Panc1 (cell line): ENCODE measurements at places on chromosomes 1 and 21.

DNA sequence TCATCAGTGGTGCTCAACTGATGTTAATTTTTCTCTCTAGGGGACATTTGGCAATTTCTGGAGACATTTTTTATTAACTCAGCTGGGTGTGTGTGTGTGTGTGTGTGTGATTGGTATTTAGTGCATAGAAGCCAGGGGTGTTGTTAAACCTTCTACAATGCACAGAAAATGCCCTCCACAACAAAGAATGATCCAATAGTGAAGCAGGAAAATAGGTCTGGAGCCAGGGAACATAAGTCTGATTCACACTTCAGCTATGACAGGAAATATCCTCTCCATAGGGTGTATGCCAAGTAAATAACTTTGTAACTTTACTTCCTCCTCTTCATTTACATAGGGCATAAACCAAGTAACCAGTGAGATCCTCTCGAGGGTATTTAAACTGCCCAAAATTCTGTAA is 25.1 kb upstream of the TMEM61 start:
- DNase-seq: no peak
- no peak overlapping the region for H3K27ac ChIP-seq
- H3K36me3 ChIP-seq: no peaks in the 10 kb centered on the region
- no peak overlapping the region for H3K4me3 ChIP-seq
- H3K27me3 ChIP-seq: no peaks in the 10 kb centered on the region

- no peaks in the 10 kb centered on the region for H3K4me1 ChIP-seq
- no peak overlapping the region for H3K4me3 ChIP-seq
- H3K36me3 ChIP-seq: no peaks in the 10 kb centered on the region
- no peak overlapping the region for H3K27ac ChIP-seq
- no peak for DNase-seq
These were observed 10.2 kb upstream of the SUSD4 start for GRCh38 chr1:223374064-223374610.

DNA sequence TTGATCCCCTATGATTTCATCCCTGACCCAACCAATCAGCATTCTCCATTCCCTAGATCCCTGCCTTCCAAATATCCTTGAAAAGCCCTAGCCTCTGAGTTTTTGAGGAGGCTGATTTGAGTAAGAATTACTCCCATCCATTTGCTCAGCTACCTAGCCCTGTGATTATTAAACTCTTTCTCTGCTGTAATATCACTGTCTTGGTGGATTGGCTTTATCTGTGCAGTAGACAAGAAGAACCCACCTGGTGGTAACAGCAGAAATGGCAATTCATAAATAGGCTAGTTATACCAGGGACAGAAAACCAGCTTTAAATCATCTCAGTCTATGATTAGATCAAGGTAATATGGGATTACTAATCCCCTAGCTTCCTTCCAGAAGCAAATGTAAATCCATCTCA is 13.0 kb downstream of the IL20 start:
- H3K4me1 ChIP-seq: no peaks in the 10 kb centered on the region
- H3K4me3 ChIP-seq: no peak overlapping the region
- no peak for DNase-seq
- H3K27ac ChIP-seq: no peak overlapping the region
- H3K27me3 ChIP-seq: no peaks in the 10 kb centered on the region

DNA sequence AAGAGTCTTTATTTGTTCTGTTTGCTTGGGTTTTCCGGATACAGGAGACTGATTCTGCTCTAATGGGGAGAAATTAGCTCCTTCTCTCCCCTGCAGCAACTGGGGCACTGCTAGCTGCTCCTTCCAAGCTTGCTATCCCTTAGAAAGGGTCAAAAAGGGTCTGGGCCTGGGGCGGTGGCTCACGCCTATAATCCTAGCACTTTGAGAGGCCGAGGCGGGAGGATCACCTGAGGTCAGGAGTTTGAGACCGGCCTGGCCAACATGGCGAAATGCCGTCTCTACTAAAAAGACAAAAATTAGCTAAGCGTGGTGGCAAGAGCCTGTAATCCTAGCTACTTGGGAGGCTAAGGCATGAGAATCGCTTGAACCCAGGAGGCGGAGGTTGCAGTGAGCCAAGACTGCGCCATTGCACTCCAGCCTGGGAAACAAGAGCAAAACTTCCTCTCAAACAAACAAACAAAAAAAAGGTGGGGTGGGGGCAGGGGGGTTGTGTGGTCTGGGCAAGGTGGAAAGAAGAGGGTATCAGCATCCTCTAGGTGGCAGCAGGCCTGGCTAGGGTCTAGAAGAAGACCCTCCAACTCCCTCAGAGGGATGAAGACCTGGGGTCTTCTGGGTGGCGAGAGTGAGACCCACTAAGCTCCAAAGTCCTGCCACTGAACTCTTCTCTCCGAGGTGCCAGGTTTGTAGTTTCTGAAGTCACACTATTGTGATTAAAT is 15.4 kb upstream of the TBX15 start:
- no peak for DNase-seq
- H3K27ac ChIP-seq: no peak overlapping the region
- H3K4me1 ChIP-seq: no peaks in the 10 kb centered on the region
- no peaks in the 10 kb centered on the region for H3K36me3 ChIP-seq

DNA sequence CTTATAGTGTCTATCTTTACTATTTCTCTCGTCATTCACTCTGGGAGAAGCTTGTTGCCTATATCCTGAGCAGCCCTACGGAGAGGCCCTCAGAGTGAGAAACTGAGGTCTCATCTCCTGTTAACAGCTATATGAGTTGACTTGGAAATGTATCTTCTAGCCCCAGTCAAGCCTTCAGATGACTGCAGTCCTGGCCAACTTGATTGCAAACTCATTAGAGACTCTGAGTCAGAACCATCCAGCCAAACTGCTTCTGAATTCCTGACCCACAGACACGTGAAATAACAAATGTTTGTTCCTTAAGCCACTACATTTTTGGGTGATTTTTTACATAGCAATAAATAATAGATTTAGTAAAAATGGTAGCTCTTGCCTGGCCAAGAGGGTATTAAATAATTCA is 3.9 kb upstream of the ZBED6 start:
- no peaks in the 10 kb centered on the region for H3K27me3 ChIP-seq
- H3K36me3 ChIP-seq: peaks cover 4% of the 10 kb centered on the region; the same call in 1 of the 2 replicates
- H3K27ac ChIP-seq: no peak overlapping the region
- no peaks in the 10 kb centered on the region; the same call in 1 of the 2 replicates for H3K4me1 ChIP-seq
- DNase-seq: no peak
- H3K4me3 ChIP-seq: no peak overlapping the region

DNA sequence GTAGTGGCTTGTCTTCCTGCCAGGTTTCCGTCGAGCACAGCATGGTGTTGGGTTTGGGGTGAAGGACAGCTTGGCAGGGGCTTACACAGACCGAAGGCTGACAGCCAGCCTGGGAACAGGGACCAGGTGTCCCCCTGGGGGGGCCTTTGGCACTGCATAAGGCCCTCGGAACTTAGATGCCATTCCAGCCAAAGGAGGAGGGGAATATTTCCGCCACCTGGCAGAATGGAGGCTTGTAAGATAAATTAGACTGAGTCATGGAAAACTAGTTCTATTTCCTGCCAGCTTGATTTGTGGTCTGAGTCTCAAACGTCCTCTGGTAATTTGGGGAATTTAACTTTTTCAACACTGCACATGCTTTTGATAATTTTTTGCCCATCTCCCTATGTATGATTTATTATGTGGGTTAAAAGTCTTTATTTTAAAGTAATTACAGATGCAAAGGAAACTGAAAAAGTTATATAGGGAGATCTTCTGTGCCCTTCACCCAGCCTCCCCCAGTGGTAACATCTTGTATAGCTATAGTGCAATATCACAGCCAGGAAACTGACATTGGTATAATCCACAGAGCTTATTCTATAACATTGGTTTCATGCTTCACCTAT is 11.5 kb upstream of the TMEM51 start:
- no peaks in the 10 kb centered on the region for H3K27me3 ChIP-seq
- no peaks in the 10 kb centered on the region for H3K36me3 ChIP-seq
- no peak for DNase-seq
- H3K4me3 ChIP-seq: no peak overlapping the region
- no peaks in the 10 kb centered on the region for H3K4me1 ChIP-seq

DNA sequence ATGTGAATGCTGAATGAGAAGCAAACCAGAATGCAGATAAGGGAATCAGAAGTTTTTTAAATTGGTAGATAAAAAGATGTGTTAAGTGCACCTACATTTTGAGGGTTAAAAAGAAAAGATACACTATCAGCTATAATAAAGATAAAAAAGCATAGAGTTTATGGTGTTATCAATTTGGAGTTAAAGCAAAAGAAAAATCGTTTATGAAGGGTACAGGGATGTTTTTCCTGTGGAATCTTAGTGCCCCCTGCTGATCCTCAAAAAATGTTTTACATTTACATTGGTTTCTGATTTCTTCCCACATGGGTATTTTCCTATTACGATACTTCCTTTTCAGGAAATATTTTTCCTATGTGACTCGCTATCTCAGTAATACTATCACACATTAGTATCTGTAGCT is 293.5 kb downstream of the MRPL39 start:
- H3K4me1 ChIP-seq: no peaks in the 10 kb centered on the region
- H3K27me3 ChIP-seq: no peaks in the 10 kb centered on the region
- H3K4me3 ChIP-seq: no peak overlapping the region
- DNase-seq: no peak
- H3K36me3 ChIP-seq: no peaks in the 10 kb centered on the region

- H3K27ac ChIP-seq: peak overlapping the region; percentile 12; the same call in 1 of the 2 replicates
- peaks cover 28% of the 10 kb centered on the region for H3K4me1 ChIP-seq
- H3K4me3 ChIP-seq: no peak overlapping the region
- no peaks in the 10 kb centered on the region for H3K27me3 ChIP-seq
These were observed 3.5 kb downstream of the GCLM start for GRCh38 chr1:93905734-93906133.

DNA sequence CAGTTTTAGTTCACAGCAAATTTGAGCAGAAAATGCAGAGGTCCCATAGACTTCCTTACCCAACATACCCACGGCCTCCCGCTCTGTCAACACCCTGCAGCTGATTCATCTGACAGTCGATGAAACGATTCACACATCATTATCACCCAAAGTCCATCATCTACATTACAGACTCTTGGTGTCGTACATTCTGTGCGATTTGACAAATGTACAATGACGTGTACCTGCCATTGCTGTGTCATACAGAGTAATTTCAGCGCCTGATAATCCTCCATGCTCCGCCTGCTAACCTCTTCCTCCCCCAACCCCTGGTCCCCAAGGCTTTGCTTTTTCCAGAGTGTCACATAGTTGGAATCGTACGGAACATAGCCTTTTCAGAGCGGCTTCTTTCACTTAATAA is 94.7 kb upstream of the SLC25A33 start:
- H3K27ac ChIP-seq: peak overlapping the region; percentile 60; the same call in 1 of the 2 replicates
- H3K4me1 ChIP-seq: peaks cover 45% of the 10 kb centered on the region
- H3K4me3 ChIP-seq: no peak overlapping the region
- no peaks in the 10 kb centered on the region for H3K36me3 ChIP-seq
- H3K27me3 ChIP-seq: no peaks in the 10 kb centered on the region
- DNase-seq: no peak

- no peaks in the 10 kb centered on the region for H3K27me3 ChIP-seq
- DNase-seq: peak; percentile 50
- peaks cover 3% of the 10 kb centered on the region; the same call in 1 of the 2 replicates for H3K4me1 ChIP-seq
- H3K27ac ChIP-seq: peak overlapping the region; percentile 11; the same call in 1 of the 2 replicates
These were observed 19.9 kb upstream of the PPP1R15B start for GRCh38 chr1:204431310-204432184.

DNA sequence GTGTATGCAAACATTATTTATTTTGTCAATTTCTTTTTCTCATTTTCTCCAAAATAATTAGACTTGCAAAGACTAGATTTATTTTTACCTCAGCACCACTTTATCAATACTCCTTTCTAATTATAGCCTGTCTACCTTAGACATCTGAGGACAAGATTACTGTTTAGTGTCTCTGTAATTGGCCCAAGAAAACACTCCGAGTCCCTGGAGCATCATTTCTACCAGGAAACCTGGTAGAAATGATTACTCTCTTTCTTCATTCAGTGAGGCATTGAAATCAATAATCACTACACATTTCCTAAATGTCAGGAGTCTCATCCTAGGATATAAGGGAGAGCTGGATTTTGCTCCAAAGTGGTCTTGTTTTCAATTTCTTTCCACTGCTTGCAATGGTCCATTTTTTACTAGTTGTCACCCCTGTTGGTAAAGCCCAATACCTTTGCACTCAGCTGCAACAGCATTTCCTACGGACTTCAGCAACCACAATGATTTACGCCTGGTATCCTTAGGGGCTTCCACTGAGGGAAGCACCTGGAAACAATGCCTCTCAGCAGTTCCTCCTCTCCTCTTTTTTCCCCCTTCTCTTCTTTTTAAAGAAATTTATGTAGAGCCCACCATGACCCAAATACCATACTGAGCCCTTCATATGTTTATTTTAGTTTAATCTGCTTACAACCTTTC is 64.6 kb downstream of the GRIK1 start:
- H3K36me3 ChIP-seq: no peaks in the 10 kb centered on the region
- H3K4me3 ChIP-seq: no peak overlapping the region
- no peaks in the 10 kb centered on the region for H3K27me3 ChIP-seq
- no peak for DNase-seq
- no peaks in the 10 kb centered on the region for H3K4me1 ChIP-seq
- no peak overlapping the region for H3K27ac ChIP-seq

DNA sequence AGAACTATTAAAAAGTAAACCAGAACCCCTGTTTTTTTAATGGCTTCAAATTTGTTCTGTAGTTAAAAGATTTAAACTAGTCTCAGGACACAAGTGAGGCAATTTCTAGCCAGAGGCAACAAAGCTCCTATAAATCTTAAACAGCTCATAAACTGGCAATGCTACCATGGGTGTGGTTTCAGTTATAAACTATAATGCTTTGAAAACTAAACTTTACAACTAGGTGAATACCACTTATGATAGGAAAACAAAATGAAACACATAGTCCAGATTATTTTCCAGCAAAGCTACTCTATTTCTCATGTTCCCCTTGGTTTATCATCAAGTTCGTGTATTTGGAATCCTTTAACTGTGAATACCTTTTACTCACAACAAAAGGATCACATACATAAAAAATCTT is 282.5 kb downstream of the VAV3 start:
- H3K27me3 ChIP-seq: no peaks in the 10 kb centered on the region
- no peaks in the 10 kb centered on the region for H3K36me3 ChIP-seq
- no peak for DNase-seq
- H3K27ac ChIP-seq: no peak overlapping the region

- no peak for DNase-seq
- H3K4me1 ChIP-seq: no peaks in the 10 kb centered on the region
- peak overlapping the region; percentile 42; the same call in 1 of the 2 replicates for H3K27ac ChIP-seq
- H3K4me3 ChIP-seq: no peak overlapping the region
These were observed 81.6 kb upstream of the IRF2BP2 start for GRCh38 chr1:234691567-234691966.

GRCh38 chr1:227913396-227913763 is 34.4 kb downstream of the WNT9A start:
- H3K4me3 ChIP-seq: no peak overlapping the region
- no peaks in the 10 kb centered on the region for H3K27me3 ChIP-seq
- H3K4me1 ChIP-seq: peaks cover 27% of the 10 kb centered on the region
- H3K27ac ChIP-seq: no peak overlapping the region
- DNase-seq: no peak

GRCh38 chr1:238406098-238406860 is 515.6 kb upstream of the ZP4 start:
- no peak overlapping the region for H3K27ac ChIP-seq
- H3K36me3 ChIP-seq: no peaks in the 10 kb centered on the region
- no peaks in the 10 kb centered on the region for H3K27me3 ChIP-seq
- H3K4me1 ChIP-seq: no peaks in the 10 kb centered on the region
- no peak overlapping the region for H3K4me3 ChIP-seq
